Amygdala (tissue), 56 donors: ENCODE measurements at places on chromosomes 16 and 17.
A peak's percentile ranks its signal among the peaks of the same experiment; 100 is the strongest.

- DNase-seq, result no peak
These were observed 1.3 kb downstream of the RILP start for GRCh38 chr17:1648173-1648962.

DNA sequence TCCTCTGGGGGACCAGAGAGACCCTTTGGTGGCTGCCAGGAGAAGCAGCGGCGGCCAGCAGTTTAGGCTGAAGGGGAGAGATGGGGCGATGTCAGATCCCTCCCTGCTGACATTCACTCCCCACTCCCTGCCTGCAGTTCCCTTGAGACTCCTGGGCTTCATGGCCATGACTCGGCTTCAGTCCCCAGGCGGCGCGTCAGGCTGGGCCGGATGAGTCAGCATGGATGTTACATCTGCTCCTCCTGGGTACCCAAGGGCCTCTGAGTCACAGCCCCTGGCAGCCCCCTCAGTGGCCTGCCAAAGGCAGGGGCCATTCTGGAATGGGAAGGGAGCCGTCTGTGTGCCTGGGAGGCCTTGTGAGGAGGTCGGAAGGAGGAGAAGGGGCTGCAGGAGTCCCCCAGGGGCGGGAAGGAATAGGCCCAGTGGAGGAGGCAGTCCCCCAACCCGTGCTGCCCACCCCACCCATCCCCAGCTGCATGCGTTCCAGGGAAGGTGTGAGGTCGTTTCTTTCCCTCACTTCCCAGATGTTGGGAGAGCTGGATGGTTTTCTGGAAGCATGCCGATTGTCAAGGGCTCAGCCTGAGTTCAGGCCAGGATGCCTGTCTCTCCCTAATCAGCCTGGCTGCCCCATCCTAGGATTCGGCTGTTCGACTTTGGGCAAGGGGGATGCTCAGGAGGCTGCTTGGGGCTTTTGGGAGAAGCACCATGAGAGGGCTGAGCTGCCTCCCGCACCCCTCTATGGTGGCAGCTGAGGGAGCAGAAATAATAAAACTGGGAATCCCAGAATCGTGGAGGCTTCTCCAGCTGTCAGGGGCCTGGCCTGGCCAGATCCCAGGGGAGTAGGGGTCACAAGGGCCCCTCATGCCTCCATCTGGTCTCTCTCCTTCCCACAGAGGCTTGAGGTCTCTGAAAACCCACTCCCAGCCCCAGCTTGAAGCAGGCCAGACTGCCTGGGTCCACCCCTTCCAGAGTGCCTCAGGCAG is 9.7 kb downstream of the RHBDL3 start:
- DNase-seq, result no peak

DNA sequence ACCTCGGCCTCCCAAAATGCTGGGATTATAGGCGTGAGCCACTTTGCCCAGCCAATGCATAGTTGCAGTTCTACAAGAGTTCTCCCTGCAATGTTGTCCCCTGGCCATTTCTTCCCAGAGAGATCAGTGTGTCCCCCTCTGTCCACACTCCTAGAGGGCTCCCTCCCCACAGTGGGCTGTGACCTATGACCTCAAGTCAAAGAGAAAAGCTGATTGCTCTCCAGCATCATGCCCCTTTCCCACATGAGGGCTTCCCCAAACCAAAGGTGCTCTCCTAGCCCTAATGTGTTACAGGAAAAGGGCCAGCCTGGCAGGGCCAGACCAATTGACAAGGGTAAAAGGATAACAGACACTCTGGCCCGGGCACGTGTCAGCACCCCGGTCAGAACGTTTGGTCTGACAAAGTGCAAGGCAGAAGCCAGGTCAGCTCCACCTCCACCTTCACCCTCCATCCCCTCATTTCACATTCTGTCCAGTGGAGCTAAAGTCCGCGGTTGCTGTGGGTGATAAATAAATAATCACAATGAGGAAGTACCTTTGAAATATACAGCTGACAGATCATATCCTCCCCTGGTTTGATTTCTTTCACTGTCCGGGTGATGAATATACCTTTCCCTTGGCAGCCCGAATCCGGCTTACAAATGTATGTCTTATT is 17.8 kb downstream of the TTLL6 start:
- DNase-seq, result no peak

DNA sequence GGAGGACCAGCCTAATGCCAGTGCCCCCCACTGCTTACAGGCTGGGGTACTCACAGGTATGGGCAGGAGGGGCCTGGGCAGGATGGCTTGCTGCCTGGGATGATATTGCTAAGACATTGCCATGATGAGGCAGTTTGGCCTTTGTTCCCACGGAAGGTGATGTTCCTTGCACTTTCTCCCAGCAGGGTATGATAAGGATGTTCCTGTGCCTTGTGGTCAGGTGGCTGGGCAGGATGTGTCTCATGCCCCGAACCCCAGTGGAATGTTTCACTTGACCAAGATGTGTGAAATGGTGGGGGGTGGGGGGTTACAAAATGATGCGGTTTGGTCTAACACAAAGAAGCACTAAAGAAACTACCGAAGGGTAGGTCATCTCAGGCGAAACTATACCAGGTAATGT is 337.8 kb upstream of the ZFHX3 start:
- DNase-seq, result no peak

GRCh38 chr17:82031303-82031884 is at the start of gene RAC3:
TSS of gene RAC3 (plus strand) at chr17:82031678. CDS start at chr17:82031762, 84 bp downstream.
- DNase-seq, result no peak

GRCh38 chr17:28536532-28537218 is 15.7 kb downstream of the UNC119 start:
- DNase-seq, result no peak

DNA sequence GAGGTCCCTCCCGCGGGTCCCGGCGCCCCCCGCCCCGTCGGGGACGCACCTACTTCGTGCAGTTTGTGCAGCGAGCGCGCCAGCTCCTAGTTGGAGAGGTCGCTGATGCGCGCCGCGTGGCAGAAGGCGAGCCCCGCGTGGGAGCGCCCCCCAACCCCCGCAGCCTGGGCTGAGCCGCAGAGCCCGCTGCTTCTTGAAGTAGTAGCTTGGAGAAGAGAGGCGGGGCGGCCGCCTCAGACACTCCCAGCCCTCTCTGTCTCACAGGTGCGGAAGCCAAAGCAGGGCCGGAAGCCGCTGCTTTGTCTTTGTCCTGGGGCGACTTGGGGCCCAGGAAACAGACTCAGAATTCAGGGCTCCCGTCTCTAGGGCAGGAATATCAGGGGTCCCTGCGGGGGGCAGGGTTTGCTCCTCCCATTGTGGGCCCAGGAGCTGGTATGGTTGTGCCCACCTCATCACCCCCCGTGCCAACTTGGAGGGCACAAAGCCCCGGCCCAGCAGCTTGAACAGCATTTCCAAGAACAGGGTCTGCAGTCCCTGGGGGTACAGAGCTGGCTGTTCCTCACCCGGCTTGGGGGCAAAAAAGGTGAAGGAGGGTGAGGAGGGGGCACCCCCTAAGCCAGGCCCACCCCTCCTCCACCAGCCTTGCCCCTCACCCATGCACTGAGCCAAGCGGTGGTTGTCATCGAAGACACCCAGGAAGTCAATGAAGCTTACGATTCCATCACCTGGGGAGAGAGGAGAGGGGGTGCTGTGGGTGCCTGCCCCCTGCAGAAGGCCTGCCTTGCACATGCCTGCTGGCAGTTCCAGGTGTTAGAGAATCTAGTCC is 13.5 kb downstream of the SPATA32 start:
- no peak for DNase-seq

DNA sequence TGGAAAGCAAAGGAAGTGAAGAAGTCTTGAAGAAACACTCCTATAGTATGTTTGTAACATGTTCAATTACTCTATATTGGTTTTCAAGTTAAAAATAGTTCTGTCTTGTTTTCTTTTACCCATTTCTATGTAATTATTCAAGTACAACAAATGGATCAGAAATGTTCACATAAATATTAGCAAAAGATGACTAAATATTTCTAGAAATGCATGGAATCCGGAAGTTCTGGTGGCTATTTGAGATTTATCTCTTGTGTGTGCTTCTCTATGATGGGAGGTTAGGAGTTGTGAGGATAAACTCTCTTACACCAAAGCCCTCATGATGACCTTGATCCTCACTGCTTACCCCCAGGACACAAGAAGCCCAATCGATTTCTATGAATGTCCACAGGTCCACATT is 237.5 kb downstream of the CDH8 start:
- DNase-seq, result no peak

- no peak for DNase-seq
These were observed 31.1 kb downstream of the DHRS7C start for GRCh38 chr17:9760266-9760665.

DNA sequence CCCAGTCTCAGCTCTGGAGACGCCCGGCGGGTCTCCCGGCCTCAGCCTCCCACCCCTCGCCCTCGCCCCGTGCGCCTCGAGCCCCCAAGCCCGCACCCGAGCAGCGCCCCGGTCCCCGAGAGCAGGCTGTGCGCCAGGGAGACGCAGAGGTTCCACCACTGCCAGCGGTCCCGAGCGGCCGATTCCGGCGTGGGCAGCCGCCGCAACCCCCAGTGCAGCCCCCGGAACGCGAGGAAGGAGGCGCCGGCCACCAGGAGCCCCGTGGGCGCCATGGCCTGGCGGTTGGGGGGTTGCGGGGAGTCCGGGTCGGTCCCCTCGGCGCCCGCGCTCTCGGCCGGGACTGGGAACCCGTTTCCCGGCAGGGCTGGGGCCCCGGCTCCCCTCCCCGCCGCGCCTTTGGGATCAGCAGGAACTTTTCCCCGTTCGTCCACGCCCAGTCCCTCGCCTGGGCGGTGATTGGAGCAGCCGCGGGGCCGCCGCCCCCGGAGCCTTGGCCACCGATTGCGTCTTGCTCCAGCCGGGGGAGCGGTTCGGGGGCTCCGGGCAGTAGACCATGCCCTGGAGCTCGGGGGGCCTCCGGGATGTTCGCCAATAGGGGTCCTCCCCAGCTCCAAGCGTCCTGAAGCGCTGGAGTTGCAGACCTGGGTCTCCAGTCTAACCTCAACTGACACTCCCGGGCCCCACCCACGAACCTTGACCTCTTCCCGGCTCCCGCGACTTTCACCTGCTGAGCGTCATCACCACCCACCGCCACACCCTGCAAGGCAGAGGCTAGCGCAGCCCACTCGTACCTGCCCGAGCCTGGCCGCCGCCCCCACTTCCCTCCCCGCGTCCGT is at the start of gene TLCD2:
TSS of gene TLCD2 (minus strand) at position 407 of the 836 bp plus-strand sequence. CDS start at position 272, 135 bp downstream.
- DNase-seq, result no peak

- no peak for DNase-seq
These were observed 4.2 kb upstream of the MEOX1 start for GRCh38 chr17:43665937-43666236.

DNA sequence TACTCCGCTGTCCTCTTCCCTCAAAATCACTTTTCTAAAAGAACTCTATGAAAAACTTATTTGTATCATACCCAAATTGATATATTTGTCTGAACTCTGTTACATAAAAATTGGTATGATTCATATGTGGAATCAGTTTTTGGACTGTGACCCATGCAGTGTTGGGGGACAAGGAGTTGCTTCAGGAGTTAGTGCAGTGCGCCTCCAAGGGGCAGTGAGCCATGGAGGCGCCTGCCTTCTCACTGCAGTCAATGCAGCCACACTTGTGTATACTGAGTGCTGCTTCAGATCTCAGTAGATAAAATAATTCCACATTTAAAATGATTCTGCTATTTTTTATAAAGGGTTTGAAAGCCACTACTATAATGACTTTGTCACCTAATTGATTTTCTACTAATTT is 32.5 kb downstream of the DGKE start:
- DNase-seq, result no peak

GRCh38 chr16:28974007-28974436 is 556 bp upstream of the SPNS1 start:
- no peak for DNase-seq

GRCh38 chr16:48156790-48157209 is 1.0 kb upstream of the ABCC12 start:
- peak; percentile 30 for DNase-seq

DNA sequence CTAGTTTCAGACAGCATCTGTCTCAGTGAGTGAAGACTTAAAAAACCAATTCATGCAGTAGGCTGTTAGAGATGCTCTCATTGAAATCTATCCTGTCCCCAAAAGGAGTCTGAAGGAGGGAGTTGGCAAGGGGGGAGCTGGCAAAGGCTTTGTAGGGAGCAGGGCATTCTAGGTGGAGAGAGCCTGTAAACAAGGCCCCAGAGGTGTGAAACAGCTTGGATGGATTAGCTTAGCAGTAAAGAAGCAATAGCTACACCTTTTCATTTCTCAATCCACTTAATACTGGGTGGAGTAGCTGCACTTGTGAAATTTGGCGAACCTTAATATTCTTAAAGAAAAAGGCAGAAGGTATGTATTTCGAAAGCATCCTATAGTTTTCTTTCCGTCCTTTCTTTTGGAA is 61.8 kb downstream of the KSR1 start:
- DNase-seq, result no peak

DNA sequence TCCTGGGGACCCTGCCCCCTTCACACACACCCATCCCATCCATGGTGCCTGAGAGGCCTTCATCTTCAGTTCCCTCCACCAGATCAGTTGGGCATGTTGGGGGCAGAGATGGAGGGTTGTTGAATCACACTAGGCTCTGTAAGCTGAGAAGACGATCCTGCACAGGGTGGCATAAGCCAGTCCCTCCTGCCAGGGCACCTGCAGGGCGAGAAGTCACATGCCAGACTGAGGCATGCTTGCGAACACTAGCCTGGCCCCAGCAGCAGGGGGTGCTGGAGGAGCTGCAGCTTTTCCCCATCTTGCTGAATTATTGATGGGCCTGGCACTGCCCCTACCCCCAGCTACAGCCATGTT is 6.1 kb upstream of the TBX2 start:
- no peak for DNase-seq

DNA sequence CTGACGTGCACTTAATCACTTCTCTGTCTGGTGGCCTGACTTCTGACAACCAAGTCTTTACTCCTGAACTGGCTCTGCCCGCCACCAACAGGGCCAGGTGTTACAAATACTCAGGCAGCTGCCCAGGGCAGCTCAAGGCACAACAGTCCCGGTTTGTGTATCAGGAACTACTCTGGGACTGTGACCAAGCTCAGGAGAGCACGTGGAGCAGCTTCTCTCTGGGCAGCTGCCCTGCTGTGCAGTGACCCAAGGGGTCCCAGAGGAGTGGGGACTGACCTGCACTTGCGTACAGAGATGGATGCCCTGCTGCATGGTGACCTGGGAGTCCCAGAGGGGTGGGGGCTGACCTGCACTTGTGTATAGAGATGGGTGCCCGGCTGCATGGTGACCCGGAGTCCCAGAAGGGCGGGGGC is 21.9 kb downstream of the LITAFD start:
- DNase-seq, result no peak

- no peak for DNase-seq
These were observed 11.6 kb upstream of the CES4A start for GRCh38 chr16:66976746-66977145.
